ENCODE measurements at places on chromosomes 7 and 10. TPM values are rescaled to one million over a fixed set of nuclear protein-coding genes. Genes with fewer than 3 reads are reported as not detected.

- peak overlapping the region; percentile 80 for H3K27ac ChIP-seq
- peak; percentile 74 for DNase-seq
- peaks cover 15% of the 10 kb centered on the region for H3K4me1 ChIP-seq
- H3K36me3 ChIP-seq, result no peaks in the 10 kb centered on the region
- no peak overlapping the region for H3K4me3 ChIP-seq
These were observed 126.3 kb upstream of the CELF2 start for GRCh38 chr10:10891124-10892082.

- no peak overlapping the region for H3K27ac ChIP-seq
- H3K4me3 ChIP-seq, result no peak overlapping the region
- no peaks in the 10 kb centered on the region for H3K27me3 ChIP-seq
These were observed 76.1 kb upstream of the ZEB1 start for GRCh38 chr10:31242902-31243301.

- no peaks in the 10 kb centered on the region for H3K27me3 ChIP-seq
- no peak overlapping the region for H3K27ac ChIP-seq
- peaks cover 3% of the 10 kb centered on the region for H3K4me1 ChIP-seq
- H3K4me3 ChIP-seq, result no peak overlapping the region
- no peaks in the 10 kb centered on the region for H3K36me3 ChIP-seq
- peak; percentile 86 for DNase-seq
These were observed 35.5 kb upstream of the BICC1 start for GRCh38 chr10:58477122-58477521.

Gene PNLIPRP3
- total RNA-seq, result 0.04 TPM

- DNase-seq, result peak; percentile 75
- no peaks in the 10 kb centered on the region for H3K27me3 ChIP-seq
- peaks cover 17% of the 10 kb centered on the region for H3K36me3 ChIP-seq
- peaks cover 24% of the 10 kb centered on the region for H3K4me1 ChIP-seq
- H3K4me3 ChIP-seq, result no peak overlapping the region
These were observed 29.5 kb downstream of the BAG3 start for GRCh38 chr10:119680650-119681081.

GRCh38 chr10:75978213-75978612, 546.8 kb downstream of the LRMDA start:
- no peak for DNase-seq
- peaks cover 10% of the 10 kb centered on the region for H3K4me1 ChIP-seq
- H3K27me3 ChIP-seq, result no peaks in the 10 kb centered on the region
- H3K36me3 ChIP-seq, result no peaks in the 10 kb centered on the region

- H3K4me3 ChIP-seq, result no peak overlapping the region
- no peaks in the 10 kb centered on the region for H3K36me3 ChIP-seq
- no peak for DNase-seq
- no peak overlapping the region for H3K27ac ChIP-seq
- H3K4me1 ChIP-seq, result no peaks in the 10 kb centered on the region
These were observed 435.8 kb upstream of the AKR1E2 start for GRCh38 chr10:4390219-4390618.

- peaks cover 30% of the 10 kb centered on the region for H3K4me1 ChIP-seq
- H3K27me3 ChIP-seq, result peaks cover 42% of the 10 kb centered on the region
- no peak for DNase-seq
These were observed 2.0 kb upstream of the SPOCK2 start for GRCh38 chr10:72090326-72090725.

Gene ADAMTS14
- total RNA-seq, result 12.5 TPM

DNA sequence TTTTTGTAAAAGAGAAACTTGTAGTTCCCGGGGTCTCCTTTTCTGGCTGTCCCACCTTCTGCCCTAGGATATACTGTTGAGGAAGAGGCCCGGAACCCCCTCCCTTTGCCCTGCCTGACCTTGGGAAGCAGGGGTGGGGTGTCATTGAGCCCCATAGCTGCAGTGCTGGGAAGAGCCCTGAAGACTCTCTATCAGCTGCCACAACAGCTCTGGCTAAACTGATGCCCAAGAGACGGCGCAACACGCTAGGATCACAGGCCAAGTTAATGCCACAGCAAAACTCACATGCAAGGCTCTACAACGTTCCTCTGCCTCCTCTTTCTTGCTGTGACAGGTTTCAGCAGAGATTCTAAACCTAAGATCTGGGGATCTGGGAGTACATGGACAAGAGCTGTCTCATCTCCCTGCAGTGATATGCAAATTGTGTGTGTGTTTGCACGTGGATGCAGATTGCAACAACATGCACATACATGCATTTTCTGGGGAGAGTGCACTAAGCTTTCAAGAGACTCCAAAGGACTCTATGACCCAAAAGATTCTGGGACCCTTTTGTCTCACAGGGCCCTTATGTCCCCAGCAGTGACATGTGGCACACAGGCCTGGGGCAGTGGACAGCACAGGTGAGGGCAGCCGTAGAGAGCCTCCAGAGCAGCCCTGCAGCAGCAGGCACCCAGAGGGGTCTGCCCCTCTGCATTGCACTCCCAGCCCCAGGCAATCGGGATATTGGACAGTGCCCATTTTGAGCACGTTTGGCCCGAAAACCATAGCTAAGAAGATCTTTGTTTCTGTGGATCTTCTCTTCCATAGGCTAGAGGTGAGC, 2.5 kb downstream of the RASSF4 start:
- H3K4me3 ChIP-seq, result peak overlapping the region; percentile 66
- H3K27ac ChIP-seq, result peak overlapping the region; percentile 93
- DNase-seq, result peak; percentile 9
- peaks cover 88% of the 10 kb centered on the region for H3K4me1 ChIP-seq
- H3K36me3 ChIP-seq, result peaks cover 6% of the 10 kb centered on the region

- H3K27ac ChIP-seq, result peak overlapping the region; percentile 65
- peak overlapping the region; percentile 68 for H3K4me3 ChIP-seq
- peaks cover 10% of the 10 kb centered on the region for H3K4me1 ChIP-seq
- H3K36me3 ChIP-seq, result no peaks in the 10 kb centered on the region
- DNase-seq, result peak; percentile 58
These were observed 573 bp downstream of the BLVRA start for GRCh38 chr7:43758822-43759683.

Gene C10orf71
- total RNA-seq, result 10.8 TPM

Gene TMEM140
- 1.3 TPM for total RNA-seq

GRCh38 chr7:19060761-19061259, 56.6 kb downstream of the TWIST1 start:
- no peaks in the 10 kb centered on the region for H3K36me3 ChIP-seq
- H3K4me1 ChIP-seq, result no peaks in the 10 kb centered on the region
- no peak overlapping the region for H3K4me3 ChIP-seq
- no peak overlapping the region for H3K27ac ChIP-seq
- H3K27me3 ChIP-seq, result no peaks in the 10 kb centered on the region

Gene C7orf57
- 0.09 TPM for total RNA-seq

All from muscle of leg (tissue), 16 donors.